CD4-positive, alpha-beta T cell treated with Interleukin-10 for 1 hour (primary cell): ENCODE measurements at places on chromosomes 2 and 18.

- no peak for DNase-seq
Observed at GRCh38 chr2:55995211-55995610, 71.6 kb upstream of the EFEMP1 start.

GRCh38 chr2:116874021-116874420 lies 940.5 kb upstream of the DDX18 start:
- DNase-seq = no peak

GRCh38 chr2:49426996-49427395 lies 272.7 kb upstream of the FSHR start:
- no peak for DNase-seq

- DNase-seq = no peak
Observed at GRCh38 chr18:35084494-35085449, 43.6 kb downstream of the MAPRE2 start.

- no peak for DNase-seq
Observed at GRCh38 chr2:239752951-239753350, 272.2 kb downstream of the NDUFA10 start.

- DNase-seq = no peak
Observed at GRCh38 chr18:22165603-22166068, 3.8 kb upstream of the GATA6 start.

GRCh38 chr2:175205523-175205922 lies 24.0 kb upstream of the ATP5MC3 start:
- DNase-seq = no peak

GRCh38 chr2:173596244-173596643 lies 241.6 kb downstream of the CDCA7 start:
- DNase-seq = no peak

GRCh38 chr2:170923799-170924198 lies 5.3 kb upstream of the GORASP2 start:
- DNase-seq = no peak

GRCh38 chr18:75255094-75255493 lies 44.5 kb downstream of the TSHZ1 start:
- no peak for DNase-seq

DNA sequence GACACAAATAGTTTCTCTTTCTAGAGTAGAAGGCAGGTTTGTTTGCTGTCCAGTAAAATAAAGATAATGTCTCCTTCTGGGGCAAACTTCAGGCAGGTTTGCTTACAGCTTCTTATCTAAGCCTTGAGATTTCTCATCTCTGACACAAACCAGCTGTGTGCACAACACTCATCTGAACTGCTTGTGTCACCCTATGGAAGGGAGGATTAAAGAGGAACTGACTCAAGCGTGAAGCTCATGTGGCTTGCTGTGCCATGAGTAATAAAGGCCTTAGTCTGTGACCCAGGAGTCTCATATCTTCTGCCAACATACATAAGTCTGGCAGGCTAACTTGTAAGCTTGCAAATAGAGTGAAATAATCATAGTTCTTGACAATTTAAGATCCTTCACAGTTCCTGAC lies 24.2 kb upstream of the CPO start:
- no peak for DNase-seq

DNA sequence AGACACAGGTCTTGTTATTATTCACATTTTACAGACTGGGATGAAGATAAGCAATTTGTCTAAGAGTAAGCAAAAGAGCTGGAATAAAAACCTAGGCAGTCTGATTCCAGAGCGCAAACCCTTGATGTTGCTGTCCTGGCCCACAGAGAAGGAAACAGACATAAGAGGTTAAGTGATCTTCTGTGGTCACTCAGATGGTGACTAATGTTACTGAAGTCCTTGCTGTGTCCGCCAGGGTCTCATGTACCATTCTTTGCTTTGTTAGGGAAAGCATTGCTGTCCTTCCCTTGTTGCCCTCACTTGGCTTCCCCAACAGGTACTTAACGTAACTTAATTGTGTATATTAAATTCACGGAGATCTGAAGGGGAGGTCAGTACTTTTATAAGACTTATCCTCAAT lies 14.9 kb upstream of the FAP start:
- DNase-seq = no peak

DNA sequence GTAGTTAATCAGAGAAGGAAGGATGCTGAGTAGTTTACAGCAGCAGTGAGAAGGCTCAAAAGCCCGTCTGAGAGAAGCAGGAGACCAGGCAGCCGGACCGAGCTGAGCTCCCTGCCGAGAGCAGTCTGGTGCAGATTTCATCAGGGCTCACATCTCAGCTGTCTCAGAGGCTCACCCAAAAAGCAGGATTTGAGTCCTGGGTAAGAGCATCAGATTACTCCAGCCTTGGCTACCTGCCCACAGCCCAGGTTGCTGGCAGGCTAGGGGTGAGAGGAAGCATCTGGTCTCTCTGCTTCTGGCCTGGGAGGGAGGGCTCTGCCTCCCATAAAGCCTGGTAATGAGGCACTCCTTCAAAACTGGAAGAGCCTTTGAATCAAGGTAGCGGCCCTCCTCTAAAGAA lies 140.5 kb downstream of the ST6GAL2 start:
- no peak for DNase-seq
